NCI-H2029 treated with DMSO at 0.1 percent for 48 hours (cell line): ENCODE measurements at places on chromosomes 4 and X.

- DNase-seq: no peak
Measured at GRCh38 chrX:154654372-154654771, 993 bp upstream of the CTAG2 start.

- no peak for DNase-seq
Measured at GRCh38 chr4:169885893-169886292, 128.1 kb upstream of the HPF1 start.

GRCh38 chrX:22122510-22122909, 90.4 kb downstream of the PHEX start:
- DNase-seq: no peak

GRCh38 chr4:126838941-126839679, 793.6 kb upstream of the INTU start:
- no peak for DNase-seq

- no peak for DNase-seq
Measured at GRCh38 chr4:158051401-158052235, 121.2 kb downstream of the GASK1B start.

GRCh38 chr4:153452658-153453378, 13.3 kb upstream of the TMEM131L start:
- no peak for DNase-seq

DNA sequence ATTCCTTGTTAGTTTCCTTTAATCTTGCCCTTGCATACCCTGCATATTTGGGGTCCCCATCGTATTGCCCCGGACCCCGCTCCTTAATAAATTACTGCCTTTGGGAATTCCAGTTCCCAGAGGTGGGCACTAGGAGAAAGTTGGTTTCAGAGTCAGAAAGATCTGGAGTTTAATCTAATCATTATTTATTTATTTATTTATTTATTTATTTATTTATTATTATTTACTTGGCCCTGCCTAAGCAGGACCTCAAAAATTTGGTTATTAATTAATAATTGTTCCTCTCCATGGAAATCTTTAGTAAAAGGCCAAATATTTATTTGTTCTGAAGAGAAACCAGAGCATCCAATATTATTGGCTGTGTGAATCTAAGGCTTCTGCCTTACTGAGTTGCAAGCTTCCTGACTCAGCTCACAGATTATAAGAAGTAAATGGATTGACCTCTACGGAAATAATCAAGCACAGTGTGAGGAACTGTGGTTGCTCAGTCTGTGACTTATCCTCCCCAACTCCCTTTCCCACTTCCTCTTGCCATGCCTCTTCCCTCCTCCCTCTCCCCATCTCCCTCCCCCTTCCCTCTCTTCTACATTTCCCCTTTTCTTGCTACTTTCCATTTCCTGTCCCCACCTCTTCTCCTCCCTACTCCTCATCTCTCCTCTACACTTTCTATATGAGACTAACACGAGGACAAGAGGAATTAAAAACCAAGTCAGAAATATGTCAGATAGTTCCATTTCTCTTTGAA, 61.5 kb upstream of the AP1S2 start:
- DNase-seq: no peak

DNA sequence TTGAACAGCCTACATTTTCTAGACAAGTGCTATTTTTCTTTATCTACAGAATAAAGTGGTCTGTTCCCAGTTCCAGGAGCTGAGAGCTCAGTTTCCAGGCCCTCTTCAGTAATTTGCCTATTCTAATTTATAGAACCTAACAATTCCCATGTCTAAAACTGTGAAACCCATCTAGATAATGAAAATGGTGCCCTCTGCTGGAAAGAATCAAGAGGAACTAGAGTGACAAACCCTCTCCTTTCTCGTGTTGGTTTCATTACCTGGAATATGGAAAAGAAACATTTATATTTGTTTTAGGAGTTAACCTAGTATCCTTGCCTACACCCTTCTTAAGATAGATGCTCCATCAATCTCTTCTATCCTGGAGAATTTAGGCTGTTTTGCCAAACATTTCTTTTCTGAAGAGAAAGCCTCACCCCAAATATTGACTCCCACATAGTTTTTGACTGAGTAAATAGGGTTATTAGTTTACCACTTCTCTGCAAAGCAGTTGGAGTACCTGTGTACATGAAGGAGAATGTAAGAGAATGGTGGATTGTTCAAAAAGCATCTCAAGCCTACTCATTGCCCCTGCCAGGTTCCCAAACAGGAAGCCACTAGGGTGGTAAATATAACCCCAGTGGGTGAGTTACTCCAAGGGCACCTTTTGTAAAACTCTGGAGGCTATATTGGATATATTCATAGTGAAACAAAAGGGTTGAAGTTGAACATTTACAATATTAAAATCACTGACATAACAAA, 121.6 kb downstream of the RASL11B start:
- DNase-seq: peak; percentile 63

- no peak for DNase-seq
Measured at GRCh38 chrX:118990512-118991227, 16.3 kb downstream of the LONRF3 start.

- DNase-seq: no peak
Measured at GRCh38 chrX:101708163-101708562, 48.5 kb upstream of the ARMCX2 start.

DNA sequence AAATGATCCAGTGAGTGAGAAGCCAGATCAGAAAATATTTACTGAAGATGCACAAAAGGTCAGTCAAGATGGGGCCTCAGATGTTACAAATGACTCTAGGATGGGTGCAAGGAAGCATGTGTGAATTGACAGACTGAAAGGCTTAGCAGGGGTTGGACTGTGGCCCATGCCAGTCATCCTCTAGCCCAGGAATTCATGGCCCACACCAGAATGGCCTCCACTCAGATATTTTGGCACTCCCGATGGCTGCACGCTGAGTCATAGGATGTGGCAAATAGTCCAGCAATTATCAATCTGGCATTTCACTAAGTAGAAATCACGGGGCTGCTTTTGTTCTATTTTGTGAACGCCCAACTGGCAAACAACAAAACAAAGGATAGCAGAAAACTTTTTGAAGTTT, 406.5 kb downstream of the IQCM start:
- DNase-seq: no peak

GRCh38 chr4:170581322-170581721, 491.6 kb upstream of the AADAT start:
- DNase-seq: no peak

DNA sequence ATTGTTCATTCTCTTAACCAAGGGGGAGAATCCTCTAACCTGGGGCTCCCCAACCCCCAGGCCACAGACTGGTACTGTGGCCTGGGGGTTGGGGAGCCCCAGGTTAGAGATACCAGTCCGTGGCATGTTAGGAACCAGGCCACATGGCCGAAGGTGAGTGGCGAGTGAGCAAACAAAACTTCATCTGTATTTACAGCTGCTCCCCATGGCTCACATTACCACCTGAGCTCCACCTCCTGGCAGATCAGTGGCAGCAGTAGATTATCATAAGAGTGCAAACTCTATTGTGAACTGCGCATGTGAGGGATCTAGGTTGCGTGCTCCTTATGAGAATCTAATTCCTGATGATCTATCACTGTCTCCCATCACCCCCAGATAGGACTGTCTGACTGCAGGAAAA, 957.2 kb upstream of the PRKX start:
- no peak for DNase-seq

- no peak for DNase-seq
Measured at GRCh38 chr4:4673070-4673469, 131.2 kb upstream of the STX18 start.

GRCh38 chr4:47531954-47532321, 46.9 kb downstream of the ATP10D start:
- no peak for DNase-seq

DNA sequence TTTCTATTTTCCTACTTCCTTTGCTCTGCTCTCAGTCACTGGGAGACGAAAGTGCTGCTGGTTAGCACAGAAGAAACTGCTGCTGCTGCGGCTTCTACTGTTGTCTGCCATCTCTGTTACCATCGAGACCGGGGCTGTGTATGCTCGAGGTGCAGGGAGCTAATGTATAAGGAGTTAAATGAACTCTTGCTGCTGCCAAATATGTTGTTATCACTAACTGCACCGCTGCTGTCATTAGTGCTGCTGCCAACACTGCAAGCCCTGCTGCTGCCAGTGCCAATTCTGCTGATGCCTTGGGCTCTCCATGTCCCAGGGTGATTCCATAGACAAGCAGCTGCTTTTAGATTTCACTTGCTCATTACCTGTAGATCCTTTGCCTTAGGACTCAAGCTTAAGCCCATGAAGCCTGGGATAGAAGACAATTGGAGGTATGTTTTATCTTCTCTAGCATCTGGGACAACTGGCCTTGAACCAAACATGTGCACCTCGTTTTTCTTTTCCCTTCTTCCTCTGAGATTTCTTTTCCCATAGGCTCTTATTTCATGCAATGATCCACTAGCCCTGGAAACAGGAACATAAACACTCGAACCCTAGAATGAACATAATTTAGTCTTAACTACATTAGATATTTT, 107.8 kb downstream of the CCSER1 start:
- DNase-seq: peak; percentile 1

DNA sequence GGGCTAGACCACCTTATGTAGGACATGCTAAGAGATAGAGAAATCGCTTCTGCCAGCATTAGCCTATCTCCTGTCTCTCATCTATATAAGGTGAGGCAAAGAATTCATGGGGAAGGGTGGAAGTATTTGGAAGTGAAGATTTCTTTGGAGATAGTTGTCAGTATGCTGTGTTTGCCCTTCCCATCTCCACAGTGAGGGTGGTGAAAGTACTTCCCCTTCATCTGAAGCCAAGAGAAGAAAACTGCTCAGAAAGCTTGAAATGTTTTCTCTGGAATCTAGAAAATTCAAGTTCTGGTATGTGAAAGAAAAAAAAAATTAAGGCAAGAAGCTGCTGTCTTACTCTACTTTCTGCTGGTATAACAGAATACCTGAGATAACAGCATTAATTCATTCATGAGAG, 12.3 kb upstream of the ADH5 start:
- DNase-seq: no peak

- DNase-seq: no peak
Measured at GRCh38 chrX:118179161-118179560, 62.6 kb upstream of the KLHL13 start.

DNA sequence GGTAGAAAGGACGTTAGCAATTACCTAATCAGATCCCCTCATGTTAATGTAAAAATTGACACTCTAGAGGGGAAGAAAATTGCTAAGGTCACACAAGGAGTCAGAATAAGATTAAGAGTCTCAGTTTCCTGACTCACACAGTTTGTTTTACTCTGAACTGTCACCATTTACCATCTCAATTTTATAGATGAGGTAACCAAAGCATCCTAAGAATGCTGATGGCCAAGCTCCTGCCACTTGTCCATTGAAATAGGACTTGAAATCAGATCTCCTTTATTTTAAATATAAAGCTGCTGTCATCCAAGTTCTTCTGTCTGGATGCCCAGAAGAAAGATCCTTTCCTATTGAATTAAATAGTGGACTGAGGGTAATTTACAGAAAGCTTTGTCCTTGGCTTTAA, 114.8 kb upstream of the VAMP7 start:
- no peak for DNase-seq

GRCh38 chrX:101241531-101241930, 21.9 kb downstream of the DRP2 start:
- DNase-seq: no peak

DNA sequence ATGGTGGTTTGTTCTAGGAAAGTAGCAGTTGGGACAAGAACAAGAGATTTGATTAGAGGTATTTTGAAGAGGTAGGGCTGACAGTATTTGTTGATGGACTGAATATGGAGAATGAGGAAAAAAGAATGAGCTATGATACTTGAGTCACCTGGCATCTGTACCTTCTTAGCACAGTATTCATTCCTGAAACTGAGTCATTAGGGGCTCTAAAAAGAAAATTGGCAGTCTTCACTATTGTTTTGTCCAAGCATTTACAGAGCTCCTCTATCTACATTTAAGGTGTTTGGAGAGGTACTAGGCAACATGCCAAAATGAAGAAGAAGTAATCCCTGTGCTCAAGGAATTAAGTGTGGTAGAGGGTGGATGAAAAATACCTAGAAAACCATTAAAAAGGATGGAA, 165.8 kb downstream of the SHROOM4 start:
- DNase-seq: no peak

GRCh38 chrX:9383655-9384054, 81.2 kb upstream of the TBL1X start:
- DNase-seq: no peak

- peak; percentile 55 for DNase-seq
Measured at GRCh38 chrX:107442914-107443527, 6.4 kb upstream of the FRMPD3 start.

DNA sequence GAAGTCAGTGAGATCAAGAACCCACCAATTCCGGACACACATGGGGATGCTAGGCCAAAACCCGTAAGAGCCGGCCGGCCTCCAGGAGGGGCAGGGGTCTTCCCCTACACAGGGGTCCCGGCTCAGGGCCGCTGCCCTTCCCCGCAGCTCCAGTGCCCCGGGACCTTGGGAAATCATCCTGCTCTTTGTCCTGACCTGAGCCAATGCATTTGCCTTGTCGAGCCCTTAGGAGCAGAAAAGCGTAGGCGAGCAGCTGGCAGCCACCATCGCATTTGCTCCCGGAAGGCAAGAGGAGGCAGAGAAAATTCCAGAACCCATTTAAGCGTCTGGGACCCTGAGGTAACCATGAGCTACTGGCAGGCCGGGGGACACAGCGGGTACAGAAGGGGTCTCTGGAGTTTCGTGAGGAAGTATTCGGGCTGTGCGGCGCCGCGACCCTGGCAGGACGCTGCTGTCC, 7.4 kb upstream of the TNIP2 start:
- no peak for DNase-seq

- no peak for DNase-seq
Measured at GRCh38 chr4:16133406-16133805, 49.6 kb upstream of the PROM1 start.

DNA sequence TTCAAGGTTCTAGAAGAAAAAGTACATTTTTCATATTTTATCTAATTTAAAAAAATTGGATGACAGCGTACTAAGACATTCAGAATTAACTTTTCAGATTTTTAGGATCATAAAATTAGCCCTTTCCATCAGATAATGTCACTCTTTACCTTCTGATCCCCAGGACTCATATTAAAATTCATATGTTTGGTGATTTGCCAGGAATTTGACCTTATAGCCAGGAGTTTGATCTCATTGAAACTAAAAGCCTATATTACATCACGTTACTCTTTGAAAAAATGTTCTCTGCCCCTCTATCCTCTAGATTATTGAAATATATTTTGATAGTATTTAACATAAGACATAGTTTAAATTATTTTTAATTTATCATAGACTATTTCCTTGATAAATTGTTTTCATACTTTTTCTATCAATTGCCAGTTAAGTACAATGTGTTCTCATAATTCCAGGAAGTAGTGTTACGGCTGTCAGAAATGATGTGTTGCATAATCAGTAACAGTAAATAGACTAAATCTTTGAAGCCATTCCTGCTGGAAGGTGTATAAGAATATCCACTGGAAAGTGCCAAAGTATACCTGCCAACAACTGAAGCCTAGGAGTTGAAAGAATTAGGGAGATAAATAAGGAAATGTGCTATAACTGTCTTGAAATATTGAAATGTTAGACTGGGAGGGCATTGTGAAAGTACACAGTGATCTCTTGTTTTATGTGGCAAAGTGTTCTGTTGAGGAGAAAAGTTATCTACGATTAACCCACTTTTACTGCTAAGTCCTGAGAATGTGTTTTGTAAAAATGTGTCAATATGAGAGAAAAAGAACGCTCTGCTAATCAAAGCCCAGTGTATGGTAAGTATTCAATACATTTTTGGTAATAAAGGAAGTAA, 32.9 kb upstream of the PDGFC start:
- DNase-seq: no peak
